Fibroblast of skin of right quadriceps (primary cell): ENCODE measurements at places on chromosomes 2 and 18.

- no peak for DNase-seq
These were observed 57.1 kb downstream of the ZAP70 start for GRCh38 chr2:97770445-97770844.

DNA sequence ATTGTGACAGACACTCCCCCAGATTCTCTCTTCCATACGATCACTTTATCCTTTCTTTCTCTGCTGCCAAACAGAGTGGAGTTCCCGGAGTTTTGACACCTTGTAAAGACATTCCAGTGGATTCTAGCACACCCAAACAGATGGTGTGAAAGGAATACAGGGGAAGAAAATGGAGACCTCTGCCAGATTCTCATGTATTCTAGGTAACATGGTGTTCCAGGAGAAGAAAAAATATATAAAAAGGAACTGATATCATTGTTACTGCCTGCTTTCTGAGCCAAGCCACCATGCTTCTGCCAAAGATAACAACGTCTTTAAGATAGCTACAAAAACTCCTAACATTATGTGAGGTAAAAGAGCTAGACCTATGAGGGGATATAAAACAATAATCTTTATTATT lies 136.5 kb downstream of the TXNL1 start:
- DNase-seq: no peak

DNA sequence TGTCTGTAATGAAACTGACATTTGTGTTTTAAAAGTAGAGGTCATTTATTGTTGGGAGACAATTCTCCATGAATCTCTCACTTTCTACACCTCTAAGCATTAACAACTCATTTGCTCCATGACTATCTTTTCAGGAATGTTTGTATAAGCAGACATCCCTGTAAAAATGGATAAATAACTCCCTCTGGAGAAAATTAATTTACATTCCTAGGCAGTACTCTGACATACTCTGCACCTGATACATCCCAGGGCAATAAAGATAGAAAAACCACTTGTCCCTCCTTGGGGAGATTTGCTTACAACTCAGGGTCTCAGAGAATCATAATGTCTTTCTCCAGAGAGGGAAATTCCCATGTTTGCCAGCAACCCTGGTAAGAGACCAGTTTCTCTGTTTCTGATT lies 1037.7 kb upstream of the SLC39A10 start:
- no peak for DNase-seq

GRCh38 chr2:218540015-218540414 lies 28.1 kb downstream of the USP37 start:
- DNase-seq: no peak

DNA sequence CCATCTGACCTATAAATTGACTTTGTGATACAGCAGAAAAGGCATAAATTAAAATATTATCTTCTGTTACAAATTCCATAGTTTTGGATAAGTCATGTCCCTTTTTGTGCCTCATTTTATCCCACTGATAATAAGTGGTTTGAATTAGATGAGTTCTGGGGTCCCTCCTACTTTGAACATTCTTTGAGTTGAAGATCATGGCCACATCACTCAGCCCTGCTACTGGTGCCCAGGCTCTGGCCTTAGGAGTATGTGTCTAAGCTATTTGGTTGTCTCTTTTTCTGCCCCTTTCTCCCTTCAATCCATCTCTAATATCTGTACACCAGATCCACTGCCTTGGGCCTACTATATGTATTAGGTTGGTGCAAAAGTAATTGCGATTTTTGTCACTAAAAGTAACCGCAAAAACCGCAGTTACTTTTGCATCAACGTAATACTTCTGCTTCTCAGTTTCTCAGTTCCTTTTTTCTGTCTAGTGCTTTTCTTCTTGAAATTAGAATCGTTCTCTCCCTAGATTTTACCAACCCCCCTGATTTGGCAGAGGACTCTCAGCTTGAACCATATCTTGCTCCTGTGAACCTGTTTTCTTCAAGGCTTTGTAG lies 362.5 kb upstream of the TNP1 start:
- peak; percentile 39 for DNase-seq

- peak; percentile 49 for DNase-seq
These were observed 21.2 kb downstream of the WDFY1 start for GRCh38 chr2:223923976-223924375.

DNA sequence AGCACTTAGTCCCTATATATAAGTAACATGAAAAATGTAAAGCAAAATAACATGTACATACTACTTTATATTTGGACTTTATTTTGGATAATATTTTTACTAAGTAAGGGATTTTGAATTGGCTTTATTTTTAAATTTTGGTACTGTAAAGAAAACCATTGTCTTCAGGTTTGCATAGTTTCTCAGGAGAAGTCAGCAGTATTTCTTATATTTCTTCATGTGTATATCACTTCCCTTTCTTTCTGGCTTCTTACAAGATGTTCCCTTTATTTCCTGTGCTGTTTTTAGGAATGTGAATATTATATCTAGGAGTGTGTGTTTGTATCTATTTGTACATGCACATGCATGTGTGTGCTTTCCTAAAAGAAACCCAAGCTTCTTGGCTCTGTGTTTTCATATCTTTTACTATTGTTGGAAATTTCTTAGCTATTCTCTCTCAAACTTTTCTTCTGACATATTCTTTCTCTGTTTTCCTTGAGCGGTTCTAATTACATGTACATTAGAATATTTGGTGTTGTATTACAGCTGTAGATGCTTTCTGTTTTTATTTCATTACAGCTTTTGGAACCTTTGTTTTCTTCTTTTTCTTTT lies 1549.7 kb upstream of the ACVR2A start:
- no peak for DNase-seq

- DNase-seq: peak; percentile 54
These were observed 162.2 kb upstream of the PGAP1 start for GRCh38 chr2:197088694-197089093.

DNA sequence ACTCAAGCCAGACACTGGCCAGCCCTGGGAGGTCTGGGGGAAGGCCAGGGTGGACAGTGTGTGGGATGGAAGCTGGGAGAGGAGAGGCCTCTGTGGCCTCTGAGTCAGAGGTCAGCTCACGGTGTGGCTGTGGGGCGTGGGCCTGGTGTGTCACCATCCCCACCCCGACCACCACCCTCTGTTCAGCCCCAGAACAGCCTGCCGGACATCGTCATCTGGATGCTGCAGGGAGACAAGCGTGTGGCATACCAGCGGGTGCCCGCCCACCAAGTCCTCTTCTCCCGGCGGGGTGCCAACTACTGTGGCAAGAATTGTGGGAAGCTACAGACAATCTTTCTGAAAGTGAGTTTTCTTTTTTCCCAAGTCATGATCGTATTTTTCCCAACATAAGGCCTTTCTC lies 110.5 kb downstream of the DYSF start:
- DNase-seq: no peak

DNA sequence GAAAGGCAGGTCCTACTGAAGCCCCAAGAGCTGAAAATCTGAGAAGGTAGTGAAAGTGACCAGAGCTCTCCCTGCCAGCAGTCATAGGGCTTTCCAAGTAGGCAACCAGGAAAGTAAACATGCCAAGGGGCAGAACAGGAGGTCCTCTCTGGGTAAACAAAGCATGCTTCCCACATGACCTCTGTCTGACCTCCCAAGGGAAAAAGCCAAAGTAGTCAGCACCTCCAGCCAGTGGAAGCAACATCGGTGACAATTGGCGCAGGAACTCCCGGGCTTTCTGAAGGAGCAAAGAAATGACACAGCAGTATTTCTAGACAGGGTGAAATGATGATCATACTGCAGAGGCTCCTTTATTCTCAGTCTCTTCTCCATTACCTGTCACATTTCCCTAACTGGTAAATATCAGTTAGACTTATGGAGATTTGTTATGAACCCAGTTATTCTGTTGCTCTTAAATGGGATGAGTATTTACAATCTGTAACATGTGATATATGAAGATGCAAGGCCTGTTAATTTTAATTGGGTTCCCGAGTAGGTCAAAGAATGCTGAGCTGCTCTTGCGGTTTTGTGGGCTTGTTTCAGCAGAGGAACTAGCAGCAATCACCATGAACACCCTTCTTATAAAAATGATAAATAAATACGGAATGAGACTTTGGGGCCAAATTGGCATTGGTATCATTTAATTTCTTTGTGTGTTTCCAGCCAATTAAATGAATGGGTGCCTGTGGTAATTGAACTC lies 321.0 kb downstream of the RND3 start:
- peak; percentile 46 for DNase-seq

GRCh38 chr2:3634596-3635121 lies 23.3 kb upstream of the ALLC start:
- DNase-seq: no peak

- no peak for DNase-seq
These were observed 194.2 kb upstream of the HDAC4 start for GRCh38 chr2:239594772-239595608.
